ENCODE measurements at places on chromosomes 4 and X. TPM values are rescaled to one million over a fixed set of nuclear protein-coding genes. Genes with fewer than 3 reads are reported as not detected.
A peak's percentile ranks its signal among the peaks of the same experiment; 100 is the strongest.

DNA sequence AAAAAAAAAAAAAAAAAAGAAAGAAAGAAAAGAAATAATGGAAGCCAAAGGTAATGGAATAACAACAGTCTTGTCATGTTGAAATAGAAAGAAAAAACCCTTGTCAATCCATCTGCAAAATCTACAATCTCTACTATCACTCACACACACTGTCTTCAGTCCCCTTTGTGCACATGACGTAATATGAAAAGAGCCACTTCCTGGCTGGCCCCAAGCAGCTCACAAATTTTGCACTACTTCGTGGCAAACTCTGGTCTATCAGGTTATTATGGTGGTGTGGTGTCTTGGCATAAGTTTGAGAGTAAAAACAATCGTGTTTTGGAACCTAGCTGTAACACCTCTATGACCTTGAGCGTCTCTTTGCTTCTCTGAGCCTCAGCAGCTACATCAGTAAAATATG is 8.3 kb upstream of the AFAP1 start:
- no peak for DNase-seq

DNA sequence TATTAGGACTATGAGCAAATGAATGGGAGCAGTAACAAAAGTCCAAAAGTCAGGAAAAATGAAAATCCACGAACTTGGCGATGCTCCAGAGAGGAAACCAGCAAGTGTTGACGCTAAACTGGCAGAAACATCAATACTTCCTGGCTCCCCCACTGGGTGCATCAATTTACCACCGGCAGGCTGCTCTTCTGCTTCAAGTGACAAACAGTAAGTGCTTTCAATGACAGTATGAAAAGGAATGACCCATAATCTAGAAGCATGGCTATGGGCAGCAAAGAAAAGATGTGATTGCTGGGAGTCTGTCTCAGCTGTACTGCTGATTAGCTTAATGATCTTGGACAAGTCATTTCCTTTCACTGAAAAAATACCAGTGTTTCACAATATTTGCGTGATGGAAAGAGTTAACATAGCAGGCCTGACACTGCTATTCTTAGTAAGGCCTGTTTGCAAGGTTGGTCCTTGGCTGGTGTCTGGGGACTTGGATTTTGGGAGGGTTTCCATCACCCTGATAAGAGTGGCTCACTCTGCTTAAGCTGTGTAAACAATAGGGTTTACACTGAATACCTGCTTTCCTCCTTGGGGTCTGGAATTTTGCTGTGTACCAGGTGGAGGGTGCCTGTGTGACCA is 8.7 kb downstream of the ATP11C start:
- DNase-seq = no peak

- no peak for DNase-seq
Observed at GRCh38 chrX:84240848-84241565, 53.0 kb upstream of the RPS6KA6 start.

- no peak for DNase-seq
Observed at GRCh38 chrX:69278031-69278687, 112.9 kb upstream of the PJA1 start.

DNA sequence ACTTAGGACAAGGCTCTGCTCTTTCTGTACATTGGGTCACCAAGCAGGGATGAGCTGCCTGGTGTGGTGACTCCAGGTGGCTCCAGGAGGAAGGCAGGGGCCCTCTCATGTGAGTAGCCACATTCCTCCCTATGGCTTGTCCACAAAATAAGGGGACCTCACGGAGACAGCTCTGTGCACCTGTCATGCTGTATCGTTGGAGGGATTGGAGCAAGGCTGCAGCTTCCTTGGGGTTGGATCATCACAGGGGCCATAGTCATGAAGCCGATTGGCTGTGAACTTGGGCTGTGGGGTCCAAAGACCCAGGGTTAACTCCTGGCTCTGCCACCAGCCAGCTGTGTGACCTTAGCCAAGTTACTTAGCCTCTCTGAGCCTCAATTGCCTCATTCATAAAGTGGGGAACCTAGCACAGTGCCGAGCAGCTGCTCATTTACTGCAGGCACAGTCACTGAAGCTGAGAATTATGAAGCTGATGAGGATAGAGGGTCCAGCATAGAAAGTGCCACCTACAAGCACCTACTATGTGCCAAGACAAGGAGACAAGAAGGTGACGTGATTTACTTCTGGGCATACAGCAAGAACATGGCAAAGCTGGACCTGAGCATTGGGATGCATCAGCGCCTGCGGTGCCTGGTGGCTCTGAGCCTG is 11.8 kb upstream of the KIAA0232 start:
- no peak for DNase-seq

GRCh38 chrX:115093191-115093590 is 75.8 kb upstream of the IL13RA2 start:
- no peak for DNase-seq

DNA sequence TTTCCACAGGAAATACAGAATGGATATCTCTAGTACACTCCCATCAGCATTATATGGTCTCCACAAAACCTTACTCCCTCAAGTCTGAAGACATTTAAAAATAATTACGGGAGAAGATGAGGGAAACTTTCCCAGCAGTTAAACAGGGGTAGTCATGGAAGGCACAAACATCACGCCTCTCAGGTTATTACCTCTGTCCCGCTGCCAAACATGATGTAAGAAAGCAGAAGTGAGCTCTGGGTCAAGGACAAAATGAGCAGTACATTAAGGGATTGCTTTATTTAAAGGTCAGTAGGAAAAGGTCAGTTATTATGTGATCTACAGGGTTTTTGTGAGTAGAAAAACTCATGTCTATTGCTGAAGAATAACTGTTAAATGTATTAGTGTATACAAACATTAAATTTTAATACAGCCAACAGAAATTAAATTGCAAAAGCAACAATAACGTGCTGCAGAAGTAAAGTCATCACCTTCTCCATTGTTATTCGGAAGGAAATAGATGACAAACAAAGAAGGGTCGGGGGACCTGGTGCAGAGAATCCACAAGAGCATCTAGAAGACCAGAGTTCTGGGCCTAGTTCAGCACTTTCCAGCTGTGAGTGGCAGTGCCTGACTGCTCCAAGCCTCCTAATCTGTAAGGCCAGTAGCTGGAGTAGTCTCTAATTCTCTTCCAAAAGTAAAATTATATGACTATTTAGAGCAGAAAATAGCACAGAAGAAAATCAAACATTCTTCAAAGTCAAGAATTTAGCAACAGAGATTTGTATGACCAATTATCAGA is 171.2 kb downstream of the PPP3CA start:
- no peak for DNase-seq

- DNase-seq = no peak
Observed at GRCh38 chr4:10006231-10006600, 15.1 kb downstream of the SLC2A9 start.

- DNase-seq = peak; percentile 20
Observed at GRCh38 chr4:31089815-31090214, 369.6 kb downstream of the PCDH7 start.

GRCh38 chrX:6826856-6827255 is 291.9 kb upstream of the VCX3A start:
- no peak for DNase-seq

- no peak for DNase-seq
Observed at GRCh38 chrX:33336783-33337182, 125.4 kb upstream of the DMD start.

DNA sequence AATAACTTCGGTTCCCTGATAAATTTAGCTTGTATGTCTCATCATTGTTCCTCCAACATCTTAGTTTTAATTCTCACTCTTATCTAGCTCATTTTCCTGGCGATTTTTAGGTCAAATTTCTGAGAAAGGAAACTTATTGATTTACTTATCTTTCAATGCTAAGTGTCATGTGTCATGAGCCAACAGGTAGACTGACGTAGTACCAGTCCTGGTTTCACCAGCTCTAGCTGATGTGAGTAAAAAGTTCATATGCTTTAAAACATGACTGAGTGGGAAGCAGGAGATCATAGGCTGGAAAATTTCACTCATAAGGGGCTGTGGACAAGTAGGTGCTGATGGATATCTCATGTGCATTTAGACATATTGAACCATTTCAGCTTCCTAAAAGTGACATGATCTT is 441.7 kb upstream of the NR3C2 start:
- DNase-seq = no peak

DNA sequence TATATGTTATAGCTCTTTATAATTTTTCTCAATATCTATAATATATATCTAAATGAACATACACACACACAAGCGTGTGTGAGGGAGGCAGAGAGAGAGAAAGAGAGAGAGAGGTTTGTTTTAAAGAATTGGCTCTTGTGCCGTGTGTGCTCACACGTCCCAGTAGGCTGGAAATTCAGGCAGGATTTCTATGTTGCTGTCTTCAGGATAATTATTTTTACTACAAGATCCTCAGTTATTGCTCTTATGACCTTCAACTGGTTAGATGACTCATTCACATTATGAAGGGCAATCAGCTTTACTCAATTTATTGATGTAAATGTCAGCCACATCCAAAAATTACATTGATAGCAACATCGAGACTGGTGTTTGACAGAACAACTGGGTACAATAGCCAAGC is 1520.7 kb upstream of the PCDH7 start:
- no peak for DNase-seq

GRCh38 chr4:148112231-148112982 is 329.8 kb downstream of the NR3C2 start:
- DNase-seq = no peak

GRCh38 chr4:81221303-81222081 is 6.5 kb upstream of the PRKG2 start:
- no peak for DNase-seq

- DNase-seq = peak; percentile 29
Observed at GRCh38 chrX:10482261-10482660, 138.1 kb downstream of the MID1 start.

GRCh38 chr4:168794881-168795280 is 215.2 kb downstream of the CBR4 start:
- DNase-seq = no peak

GRCh38 chr4:88138561-88138960 is 19.9 kb downstream of the ABCG2 start:
- DNase-seq = no peak

- DNase-seq = no peak
Observed at GRCh38 chrX:117138070-117138469, 675.3 kb upstream of the CT83 start.

DNA sequence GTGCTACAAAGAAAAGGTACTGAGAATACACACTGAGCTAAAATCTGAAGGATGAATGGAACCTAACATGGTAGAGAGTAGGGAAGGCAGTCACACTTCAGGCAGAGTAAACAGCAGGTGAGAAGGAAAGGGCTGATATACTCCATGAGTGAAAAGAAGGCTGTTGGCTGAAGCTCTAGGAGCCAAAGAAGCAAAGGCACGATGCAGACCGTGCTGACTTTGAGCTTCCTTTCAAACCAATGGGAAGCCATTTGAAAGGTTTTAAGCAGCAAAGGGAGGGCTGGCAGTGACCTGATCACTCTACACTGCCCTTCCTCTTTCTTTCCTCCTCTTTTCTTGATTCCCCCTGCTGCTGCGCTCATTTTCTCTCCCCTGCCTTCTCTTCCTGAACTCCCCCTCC is 66.4 kb downstream of the TMEM154 start:
- no peak for DNase-seq

Gene USP17L13
- total RNA-seq = not detected

Gene EMD
- total RNA-seq = 59.4 TPM

Gene GPR173
- 2.6 TPM for total RNA-seq

Gene RAI2
- total RNA-seq = 41.0 TPM

Gene FGF13
- 1.6 TPM for total RNA-seq

Gene NXF2
- not detected for total RNA-seq

Measured in right cardiac atrium (tissue), 5 donors.